Activated naive CD4-positive, alpha-beta T cell (primary cell): ENCODE measurements at places on chromosomes 3 and 15.

GRCh38 chr3:47473391-47473790, 2.4 kb downstream of the SCAP start:
- DNase-seq, result no peak

DNA sequence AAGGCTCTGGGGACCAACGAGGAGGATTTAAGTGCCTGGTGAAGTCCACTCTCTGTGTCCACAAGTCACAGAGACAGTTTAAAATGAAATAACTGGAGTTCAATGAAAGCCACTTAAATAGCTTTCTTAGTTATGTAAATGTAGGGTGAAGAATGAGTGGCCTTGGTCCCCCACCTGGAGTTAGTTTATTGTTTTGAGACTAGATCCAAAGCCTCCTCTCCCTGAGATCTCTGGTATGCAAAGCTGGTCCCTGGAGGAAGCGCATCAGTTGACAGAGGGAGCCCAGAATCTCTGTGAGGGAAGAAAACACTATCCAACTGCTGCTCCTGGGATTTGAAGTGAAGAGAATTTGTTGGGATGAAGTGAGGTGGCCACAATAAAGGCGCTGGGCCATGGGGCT, 40.5 kb downstream of the EXOG start:
- DNase-seq, result no peak

DNA sequence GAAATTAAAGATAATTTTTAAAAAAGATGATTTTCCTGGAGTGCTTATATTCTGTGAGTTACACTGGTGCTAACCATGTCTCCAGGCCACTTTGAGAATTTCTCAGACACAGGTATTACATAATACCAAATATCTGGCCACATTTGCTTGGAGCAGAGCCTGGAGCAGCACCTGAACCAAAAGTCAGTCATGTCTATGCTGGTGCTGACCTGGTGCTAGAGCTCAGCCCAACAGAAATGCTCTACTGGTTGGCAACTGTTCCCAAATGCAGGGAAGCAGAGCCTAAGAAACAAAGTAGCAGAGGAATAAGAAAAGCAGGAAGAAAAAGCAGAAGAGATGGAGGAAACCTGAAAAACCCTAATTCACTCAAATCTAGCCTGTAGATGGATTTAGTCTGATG, 135.7 kb upstream of the SLC7A14 start:
- DNase-seq, result no peak

GRCh38 chr3:151976211-151977050, 103.0 kb downstream of the SUCNR1 start:
- DNase-seq, result no peak

DNA sequence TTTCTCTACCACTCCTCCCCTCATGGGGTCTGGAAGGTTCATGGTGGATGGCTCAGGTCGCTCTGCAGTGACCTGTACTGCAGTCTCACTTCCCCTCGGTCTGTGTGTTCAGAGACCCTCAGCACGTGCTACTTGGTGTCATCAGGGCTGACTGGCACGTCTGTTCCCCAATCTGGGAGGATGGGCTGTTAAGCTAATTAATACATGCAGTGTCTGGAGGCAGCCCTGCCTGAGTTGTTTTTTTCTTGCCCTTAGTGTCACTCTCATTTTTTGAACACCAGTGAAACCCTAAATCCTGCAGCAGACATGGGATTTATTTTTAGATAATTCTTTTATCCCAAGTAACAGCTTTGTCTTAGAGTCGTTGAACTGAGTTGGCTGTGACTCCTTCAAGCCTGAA, 64.6 kb downstream of the ARNT2 start:
- DNase-seq, result no peak
